ENCODE measurements at places on chromosomes 12 and 14.

GRCh38 chr14:50123062-50123461 lies 6.7 kb upstream of the VCPKMT start:
- no peak for DNase-seq

- no peak for DNase-seq
Measured at GRCh38 chr14:33556382-33557121, 394.3 kb downstream of the EGLN3 start.

DNA sequence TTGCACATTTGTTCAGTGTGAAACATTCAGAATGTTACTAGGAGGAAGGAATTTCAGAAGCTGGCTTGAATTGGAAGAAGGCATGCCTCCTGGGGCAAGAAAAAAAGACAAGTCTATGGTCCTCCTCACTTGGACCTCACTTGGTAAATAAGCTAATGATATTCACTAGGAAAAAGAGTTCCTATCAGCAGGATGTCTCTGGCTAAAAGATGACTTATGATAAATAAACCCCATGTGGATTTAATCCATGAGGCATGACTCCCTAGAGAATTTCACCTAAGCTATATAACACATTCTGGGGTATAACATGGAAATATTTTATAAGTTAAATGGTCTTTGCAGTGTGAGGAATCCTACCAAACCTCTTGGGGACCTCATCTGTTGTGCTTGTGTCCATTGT lies 199.9 kb downstream of the LRIG3 start:
- no peak for DNase-seq

DNA sequence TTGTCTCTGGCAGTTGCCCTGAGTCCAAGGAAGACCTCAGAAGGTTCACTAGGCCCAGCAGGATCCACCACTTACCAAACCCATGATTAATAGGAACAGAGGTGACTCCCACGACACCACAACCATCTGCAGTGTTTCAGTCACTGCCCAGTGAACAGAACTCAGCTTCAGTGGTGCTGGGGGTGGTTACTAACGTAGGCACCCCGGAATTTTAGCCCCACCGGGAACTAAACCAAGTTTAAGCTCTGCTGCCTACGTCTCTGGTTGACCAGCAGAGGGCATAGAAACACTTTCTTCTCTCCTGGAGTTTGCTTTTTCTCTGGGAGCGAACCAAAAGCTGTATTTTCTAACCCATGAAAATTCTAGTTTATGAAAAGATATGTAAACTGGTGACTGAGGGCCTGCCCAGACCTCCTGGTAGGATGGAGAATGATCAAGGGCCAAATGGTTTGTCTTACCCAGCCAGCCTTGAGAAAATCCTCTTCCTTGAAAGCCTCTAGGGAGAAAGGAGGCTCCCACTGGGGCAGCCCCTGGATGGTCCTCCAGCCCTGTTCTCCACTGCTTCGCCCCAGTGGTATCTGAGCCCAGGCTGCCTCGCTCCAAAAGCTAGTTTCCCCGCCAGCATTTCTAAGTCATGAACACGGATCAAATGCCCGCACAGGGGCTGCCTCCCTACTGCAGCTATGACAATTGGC lies 379.8 kb downstream of the DPF3 start:
- no peak for DNase-seq

- DNase-seq: no peak
Measured at GRCh38 chr14:65866448-65866847, 453.9 kb downstream of the FUT8 start.

GRCh38 chr12:2919249-2919648 lies 28.6 kb downstream of the TULP3 start:
- no peak for DNase-seq

GRCh38 chr14:51006781-51007211 lies 62.5 kb upstream of the PYGL start:
- DNase-seq: no peak

- DNase-seq: no peak
Measured at GRCh38 chr14:91032248-91032647, 28.2 kb downstream of the RPS6KA5 start.

GRCh38 chr12:111826316-111826715 lies 15.7 kb upstream of the MAPKAPK5 start:
- DNase-seq: no peak

DNA sequence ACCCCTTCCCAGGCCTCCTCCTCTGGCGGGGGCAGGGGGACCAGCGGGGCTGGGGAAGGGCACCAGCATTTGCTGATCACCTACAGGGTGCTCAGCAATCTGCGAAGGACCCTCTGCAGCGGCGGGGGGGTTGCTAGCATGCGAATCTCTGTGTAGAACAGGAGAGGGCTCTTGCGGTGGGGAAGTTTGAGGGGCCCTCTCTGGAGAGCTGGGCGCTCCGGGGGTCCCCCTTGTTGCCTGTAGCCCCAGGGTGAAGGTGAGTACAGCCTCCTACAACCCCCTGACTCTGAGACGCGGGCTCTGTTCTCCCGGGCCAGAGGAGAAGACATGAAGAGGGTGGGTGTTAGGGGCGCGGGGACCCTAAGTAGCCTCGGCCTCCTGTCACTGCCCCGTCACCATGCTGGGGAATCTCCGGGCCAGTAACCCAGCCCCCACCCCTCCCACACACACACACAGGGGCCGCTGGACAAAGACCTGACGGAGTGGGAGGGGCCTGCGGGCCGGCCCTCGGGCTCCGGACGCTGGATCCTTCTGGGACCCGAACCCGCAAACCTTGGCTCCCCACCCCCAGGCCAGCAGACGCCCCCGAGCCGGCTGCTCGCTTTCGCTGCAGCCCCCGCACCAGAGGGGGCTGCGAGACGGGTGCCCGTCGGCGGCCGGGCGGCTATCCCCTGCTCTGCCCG lies 734 bp downstream of the FIGNL2 start:
- DNase-seq: no peak

DNA sequence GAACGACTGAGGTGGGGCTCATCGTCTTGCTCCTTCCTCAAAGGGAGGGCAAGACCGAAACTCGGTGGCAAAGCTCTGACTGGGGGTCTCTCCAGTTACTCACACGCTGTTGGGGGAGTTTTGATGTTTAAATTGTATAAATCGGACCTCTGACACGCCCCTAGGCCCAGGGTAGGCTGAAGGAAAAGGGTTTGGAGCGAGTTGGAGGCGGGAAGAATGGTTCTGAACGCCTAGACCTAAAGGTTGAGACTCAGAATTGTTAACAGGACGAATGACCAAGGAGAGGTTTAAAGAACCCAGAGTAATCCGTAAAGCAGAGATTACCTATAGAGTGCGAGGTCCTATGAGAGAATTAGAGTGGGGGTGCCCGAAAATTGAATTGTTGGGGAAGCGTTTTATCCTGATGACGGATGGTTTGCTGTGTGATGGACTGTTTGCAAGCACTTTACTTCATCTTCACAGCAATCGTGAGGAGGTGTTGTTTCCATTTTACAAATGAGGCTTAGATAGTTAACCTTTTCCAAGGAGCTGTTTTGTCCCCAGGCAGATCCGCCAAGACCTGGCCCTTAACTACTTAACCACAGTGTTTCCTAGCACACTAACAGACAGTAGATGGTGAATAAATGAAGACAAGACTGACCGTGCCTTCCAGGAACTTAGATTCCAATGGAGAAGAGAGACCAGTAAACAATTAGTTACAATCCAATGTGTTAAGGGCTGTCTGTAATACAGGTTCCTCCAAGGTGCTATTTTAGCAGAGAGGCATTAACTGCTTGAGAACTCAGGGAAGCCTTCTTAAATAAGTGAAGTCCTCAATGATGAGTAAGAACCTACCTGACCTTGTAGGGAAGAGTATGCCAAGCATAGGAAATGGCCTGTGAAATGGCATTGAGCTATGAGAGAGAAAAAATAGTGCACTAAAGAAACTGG lies 929 bp upstream of the UBE2N start:
- DNase-seq: no peak

- peak; percentile 78 for DNase-seq
Measured at GRCh38 chr14:76844223-76844622, 18.0 kb downstream of the LRRC74A start.

- DNase-seq: no peak
Measured at GRCh38 chr14:77309131-77309530, 11.6 kb downstream of the POMT2 start.

- no peak for DNase-seq
Measured at GRCh38 chr14:24069411-24069735, 2.0 kb upstream of the CPNE6 start.

- DNase-seq: no peak
Measured at GRCh38 chr12:10130042-10130441, at the start of gene CLEC7A. TSS of gene CLEC7A (minus strand) at chr12:10130199. CDS start at chr12:10130082, 117 bp downstream.

DNA sequence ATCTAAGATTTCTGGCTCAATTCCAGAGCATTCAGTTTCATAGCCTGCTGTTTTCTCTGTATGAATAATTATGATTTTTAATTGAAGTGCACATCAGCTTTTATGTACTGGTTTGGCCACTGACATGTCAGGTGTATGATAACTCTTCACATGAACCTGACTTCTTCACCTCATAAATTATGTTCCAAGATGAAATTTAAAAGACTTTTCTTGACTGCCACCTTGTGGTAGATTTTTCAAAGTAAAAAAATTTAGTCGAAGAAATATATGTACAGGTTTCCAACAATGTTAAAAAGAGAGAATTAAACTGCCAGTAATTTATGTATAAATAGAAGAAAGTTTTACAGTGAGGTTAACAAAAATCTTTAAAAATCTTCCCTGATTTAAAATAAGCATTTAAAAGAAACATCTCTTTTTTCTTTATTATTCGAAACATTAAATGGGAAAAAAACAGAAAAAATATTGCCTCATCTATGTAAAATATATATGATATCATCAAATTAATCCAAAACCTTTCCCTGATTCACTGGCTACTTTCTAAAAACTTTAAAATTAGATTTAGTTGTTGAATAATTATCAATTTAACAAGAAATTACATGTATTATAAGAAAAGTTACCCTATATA lies 124.9 kb upstream of the ATXN7L3B start:
- DNase-seq: no peak

DNA sequence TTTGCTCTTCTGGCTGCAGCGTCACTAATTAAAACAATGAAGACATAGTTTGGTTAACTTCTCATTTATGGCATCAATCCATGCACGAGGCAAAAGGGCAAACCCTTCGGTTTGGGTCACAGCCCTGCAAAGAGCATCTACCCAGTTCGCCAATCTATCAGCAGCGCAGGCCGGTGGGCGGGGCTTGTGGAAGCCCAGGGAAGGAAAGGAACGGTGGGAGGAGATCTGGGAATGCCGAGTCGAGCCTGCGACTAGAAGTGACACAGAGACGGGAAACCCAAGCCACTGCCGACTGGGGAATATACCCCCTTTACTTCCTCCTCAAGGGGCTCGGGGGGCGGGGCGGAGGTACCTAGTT lies 466 bp downstream of the KICS2 start:
- peak; percentile 55 for DNase-seq
